Colonic mucosa (tissue), 4 donors: ENCODE measurements at places on chromosomes 5 and 9. TPM values are rescaled to one million over a fixed set of nuclear protein-coding genes. Genes with fewer than 3 reads are reported as not detected.
A peak's percentile ranks its signal among the peaks of the same experiment; 100 is the strongest.

DNA sequence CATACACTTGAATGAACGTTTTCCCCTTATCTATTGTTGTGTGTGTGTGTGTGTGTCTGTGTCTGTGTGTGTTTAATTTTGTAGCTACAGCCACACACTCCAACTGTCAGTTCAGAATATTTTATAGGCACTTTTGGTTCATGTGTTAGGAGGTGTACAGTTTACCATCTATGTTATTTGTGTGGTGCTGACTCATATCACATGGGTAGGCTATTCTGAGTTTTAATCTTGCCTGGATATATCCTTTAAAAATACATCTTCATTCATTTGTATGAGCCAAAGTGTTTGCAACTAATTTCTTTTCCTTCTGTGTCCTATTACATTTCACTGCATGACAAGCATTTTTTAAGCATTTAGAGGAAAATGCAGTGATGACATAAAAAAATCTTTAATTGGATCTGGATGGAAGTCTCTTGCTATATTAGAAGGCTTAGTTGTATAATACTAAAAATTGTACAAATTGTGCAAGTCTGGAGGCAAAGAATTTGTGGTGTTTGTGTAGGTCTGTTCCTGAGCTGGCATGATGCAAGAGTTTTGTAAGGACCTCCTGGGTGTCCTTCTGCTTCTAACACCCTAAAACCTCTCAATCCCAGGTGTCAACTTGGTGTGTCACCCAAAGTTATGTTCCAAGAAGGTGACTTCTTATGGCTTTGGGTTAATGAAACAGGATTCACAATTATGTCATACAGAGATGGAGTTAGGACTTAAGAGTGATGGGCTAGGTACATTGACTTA lies 52.4 kb upstream of the HMHB1 start:
- H3K36me3 ChIP-seq: no peaks in the 10 kb centered on the region
- no peak overlapping the region for H3K4me3 ChIP-seq
- H3K27me3 ChIP-seq: no peaks in the 10 kb centered on the region
- no peak for DNase-seq

- H3K4me1 ChIP-seq: no peaks in the 10 kb centered on the region
- no peak overlapping the region for H3K4me3 ChIP-seq
- DNase-seq: no peak
- H3K27ac ChIP-seq: no peak overlapping the region
These were observed 185.8 kb downstream of the CDK5RAP2 start for GRCh38 chr9:120394058-120394669.

- no peaks in the 10 kb centered on the region for H3K4me1 ChIP-seq
- H3K36me3 ChIP-seq: no peaks in the 10 kb centered on the region
- H3K4me3 ChIP-seq: no peak overlapping the region
These were observed 76.3 kb upstream of the TNC start for GRCh38 chr9:115194216-115194615.

GRCh38 chr9:107717529-107718314 lies 228.2 kb upstream of the KLF4 start:
- no peaks in the 10 kb centered on the region for H3K4me1 ChIP-seq
- H3K27me3 ChIP-seq: no peaks in the 10 kb centered on the region
- no peaks in the 10 kb centered on the region for H3K36me3 ChIP-seq
- no peak overlapping the region for H3K4me3 ChIP-seq
- peak overlapping the region; percentile 41 for H3K27ac ChIP-seq

- no peaks in the 10 kb centered on the region for H3K4me1 ChIP-seq
- no peak for DNase-seq
- no peaks in the 10 kb centered on the region for H3K27me3 ChIP-seq
- H3K27ac ChIP-seq: no peak overlapping the region
These were observed 92.7 kb downstream of the MELK start for GRCh38 chr9:36665387-36665786.

The EDIL3 gene
- total RNA-seq: 23.6 TPM

DNA sequence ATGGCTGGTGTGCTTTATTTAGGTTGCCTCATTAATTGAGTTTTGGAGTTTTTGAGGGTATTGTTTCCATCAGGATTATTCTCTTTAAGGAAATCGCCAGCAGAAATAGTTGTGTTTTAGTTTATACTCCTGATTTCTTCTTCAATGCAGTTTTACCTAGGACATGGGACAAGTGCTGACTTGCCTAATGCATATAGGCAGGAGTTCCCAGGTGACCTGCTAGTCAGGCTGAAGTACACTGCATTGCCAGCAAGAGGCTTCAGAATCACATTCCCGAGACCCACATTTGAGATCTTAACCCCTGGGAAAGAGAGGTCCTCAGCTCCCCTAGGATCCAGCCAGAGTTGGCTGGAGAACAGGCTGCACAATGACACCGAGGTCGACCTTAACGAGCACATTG lies 1.5 kb upstream of the OR1N2 start:
- H3K36me3 ChIP-seq: no peaks in the 10 kb centered on the region
- no peak overlapping the region for H3K27ac ChIP-seq
- no peak overlapping the region for H3K4me3 ChIP-seq
- H3K4me1 ChIP-seq: no peaks in the 10 kb centered on the region
- H3K27me3 ChIP-seq: no peaks in the 10 kb centered on the region

- H3K4me3 ChIP-seq: no peak overlapping the region
- no peaks in the 10 kb centered on the region for H3K36me3 ChIP-seq
- H3K27me3 ChIP-seq: no peaks in the 10 kb centered on the region
- no peak overlapping the region for H3K27ac ChIP-seq
- no peak for DNase-seq
These were observed 32.1 kb downstream of the TNC start for GRCh38 chr9:115085773-115086377.

- H3K4me1 ChIP-seq: no peaks in the 10 kb centered on the region
- H3K27ac ChIP-seq: no peak overlapping the region
- H3K27me3 ChIP-seq: no peaks in the 10 kb centered on the region
- no peak for DNase-seq
- no peaks in the 10 kb centered on the region for H3K36me3 ChIP-seq
These were observed 17.1 kb downstream of the IER5L start for GRCh38 chr9:129160712-129161533.

DNA sequence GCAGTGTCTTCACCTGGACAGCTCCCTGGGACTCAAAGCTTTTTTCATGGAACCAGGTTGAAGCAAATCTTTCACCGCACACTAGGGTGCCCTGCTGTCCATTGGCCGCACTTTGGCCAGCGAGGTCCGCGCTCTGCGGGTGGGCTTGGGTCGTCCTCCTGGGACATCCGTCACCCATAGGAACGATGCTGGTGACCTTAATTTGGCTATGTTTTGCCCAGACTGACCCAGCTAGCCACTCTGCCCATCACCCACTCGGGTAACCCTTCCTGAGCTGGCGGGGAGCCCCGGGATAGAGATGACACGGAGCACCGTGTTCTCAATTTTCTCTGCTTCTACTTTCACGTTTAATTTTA lies 25.9 kb downstream of the ZDHHC11B start:
- H3K4me1 ChIP-seq: peaks cover 21% of the 10 kb centered on the region
- no peaks in the 10 kb centered on the region for H3K36me3 ChIP-seq
- DNase-seq: peak; percentile 27
- H3K27me3 ChIP-seq: no peaks in the 10 kb centered on the region
- peak overlapping the region; percentile 7 for H3K27ac ChIP-seq
- H3K4me3 ChIP-seq: peak overlapping the region; percentile 8

DNA sequence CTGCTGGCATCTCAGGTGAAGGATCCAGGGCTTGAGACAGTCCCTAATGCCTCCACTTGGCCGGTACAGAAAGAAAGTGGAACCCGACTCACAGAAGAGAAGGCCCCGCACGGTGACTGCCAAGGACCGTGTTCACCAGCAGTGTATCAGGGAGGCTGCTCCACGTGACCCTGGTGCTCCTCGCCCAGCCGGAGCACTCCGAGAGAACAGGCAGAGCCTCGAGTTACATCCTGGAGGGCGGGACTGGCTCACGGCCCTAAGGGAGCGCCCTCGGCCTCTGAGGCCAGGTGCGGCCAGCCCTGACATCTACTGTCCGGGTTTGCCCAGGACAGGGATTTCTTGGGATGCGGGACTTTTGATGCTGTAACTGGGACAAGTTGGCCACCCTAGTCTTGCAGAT lies 104.0 kb upstream of the SARDH start:
- H3K4me1 ChIP-seq: peaks cover 3% of the 10 kb centered on the region
- H3K4me3 ChIP-seq: no peak overlapping the region
- H3K27me3 ChIP-seq: no peaks in the 10 kb centered on the region
- H3K27ac ChIP-seq: peak overlapping the region; percentile 60

DNA sequence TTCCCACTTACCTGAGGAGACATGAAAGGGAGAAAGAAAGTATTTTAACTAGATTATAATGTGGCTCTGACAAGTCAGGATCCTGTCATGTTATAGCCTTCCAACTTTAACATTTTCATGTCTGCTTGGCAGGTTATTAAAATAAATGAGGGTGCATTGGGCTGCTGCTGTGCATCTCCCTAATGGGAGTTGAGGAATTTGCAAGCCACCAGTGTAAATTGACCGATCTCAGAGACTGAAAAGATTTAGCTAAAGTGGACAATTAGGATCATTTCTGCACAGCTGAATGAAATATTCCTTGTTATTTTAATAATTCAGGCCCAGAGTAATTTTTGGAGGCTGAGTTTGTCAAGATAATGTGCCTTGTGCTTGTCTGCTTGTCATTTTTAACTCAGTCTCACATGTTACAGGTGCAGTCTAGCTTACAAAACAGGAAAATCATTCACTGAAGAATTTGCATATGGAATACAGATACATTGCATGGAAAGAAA lies 366.3 kb upstream of the ADAMTS16 start:
- no peak for DNase-seq
- no peaks in the 10 kb centered on the region for H3K36me3 ChIP-seq
- H3K4me3 ChIP-seq: no peak overlapping the region

The ISL1 gene
- total RNA-seq: 1.3 TPM

The GCNT4 gene
- 2.7 TPM for total RNA-seq

DNA sequence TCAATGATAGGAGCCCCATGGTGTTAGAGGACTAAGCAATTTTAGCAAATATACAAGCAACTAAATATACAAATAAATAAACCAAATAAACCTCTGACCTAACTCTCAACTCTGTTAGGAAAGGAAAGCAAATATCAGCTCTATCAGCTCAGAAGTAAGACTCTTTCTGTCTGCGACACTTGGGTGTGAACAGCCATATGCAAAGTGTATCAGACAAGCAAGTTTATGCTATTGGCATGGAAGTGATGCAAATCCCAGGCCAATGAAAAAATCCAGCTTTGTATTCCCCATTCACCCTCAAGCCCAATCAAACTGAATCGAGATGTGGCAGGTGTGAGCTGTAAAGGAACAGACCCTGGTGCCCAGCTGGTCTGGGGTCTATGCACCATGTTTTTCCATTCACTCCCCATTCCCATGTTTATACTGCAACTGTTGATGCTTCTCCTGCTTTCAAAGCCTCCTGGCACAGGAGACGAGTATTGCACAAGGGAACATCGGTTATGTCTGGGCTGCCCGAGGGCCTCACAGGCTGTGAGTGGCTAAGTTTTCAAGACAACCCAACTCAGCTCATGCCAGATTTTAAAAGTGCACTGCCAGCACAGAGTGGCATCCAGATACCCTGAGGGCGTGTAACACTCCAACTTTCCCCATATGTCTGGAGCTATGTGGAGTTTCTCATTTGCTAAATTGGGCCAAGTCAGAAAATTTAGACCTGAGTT lies 73.1 kb downstream of the FEM1C start:
- H3K27ac ChIP-seq: no peak overlapping the region
- no peak overlapping the region for H3K4me3 ChIP-seq
- H3K4me1 ChIP-seq: no peaks in the 10 kb centered on the region
- no peaks in the 10 kb centered on the region for H3K36me3 ChIP-seq
- no peaks in the 10 kb centered on the region for H3K27me3 ChIP-seq
- no peak for DNase-seq

DNA sequence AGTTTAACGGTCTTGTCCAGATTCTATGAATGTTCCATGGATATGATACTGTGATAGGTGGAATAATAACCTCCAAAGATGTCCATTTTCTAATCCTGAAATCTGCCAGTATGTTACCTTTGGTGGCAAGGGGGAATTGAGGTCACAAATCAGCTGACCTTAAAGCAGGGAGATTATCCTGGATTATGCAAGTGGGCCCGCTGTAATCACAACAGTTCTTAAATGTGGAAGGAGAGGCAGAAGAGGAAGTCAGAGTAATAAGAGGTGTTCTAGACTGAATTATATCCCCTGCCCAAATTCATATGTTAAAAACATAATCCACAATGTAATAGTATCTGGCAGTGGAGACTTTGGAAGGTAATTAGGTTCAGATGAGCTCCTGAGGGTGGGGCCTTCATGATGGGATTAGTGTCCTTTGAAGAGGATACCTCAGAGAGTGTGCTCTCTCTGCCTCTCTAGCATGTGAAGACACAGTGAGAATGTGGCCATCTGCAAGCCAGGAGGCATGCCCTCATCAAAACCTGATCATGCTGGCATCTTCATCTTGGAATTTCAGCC lies 47.6 kb upstream of the ZFAND5 start:
- H3K27ac ChIP-seq: no peak overlapping the region
- no peaks in the 10 kb centered on the region for H3K36me3 ChIP-seq
- no peak for DNase-seq
- no peak overlapping the region for H3K4me3 ChIP-seq
- H3K27me3 ChIP-seq: no peaks in the 10 kb centered on the region
- no peaks in the 10 kb centered on the region for H3K4me1 ChIP-seq

The UBE2QL1 gene
- total RNA-seq: 0.35 TPM

DNA sequence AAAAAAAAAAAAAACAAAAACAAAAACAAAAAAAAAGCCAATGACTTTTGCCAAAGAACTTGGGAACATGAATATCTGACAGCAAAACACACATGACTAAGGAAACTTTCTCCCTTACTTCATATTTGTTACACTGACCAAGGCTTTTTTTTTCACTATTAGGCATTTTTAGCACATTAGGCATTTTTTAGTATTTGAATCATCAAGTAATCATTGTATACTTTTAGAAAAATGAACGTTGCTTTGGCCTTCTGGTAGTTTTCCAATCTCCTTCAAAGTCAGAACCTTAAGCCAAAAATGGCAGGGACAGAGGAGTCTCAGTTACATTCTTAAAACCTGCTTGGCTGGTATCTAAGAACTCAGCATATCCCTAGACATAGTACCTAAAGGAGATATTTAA lies 19.3 kb downstream of the NREP start:
- no peaks in the 10 kb centered on the region for H3K36me3 ChIP-seq
- DNase-seq: no peak
- H3K4me1 ChIP-seq: peaks cover 1% of the 10 kb centered on the region
- no peak overlapping the region for H3K27ac ChIP-seq
- H3K4me3 ChIP-seq: no peak overlapping the region
- H3K27me3 ChIP-seq: no peaks in the 10 kb centered on the region

- H3K27me3 ChIP-seq: no peaks in the 10 kb centered on the region
- no peak for DNase-seq
- no peak overlapping the region for H3K4me3 ChIP-seq
- no peaks in the 10 kb centered on the region for H3K36me3 ChIP-seq
These were observed 250.9 kb downstream of the ADGRV1 start for GRCh38 chr5:90809311-90810056.

DNA sequence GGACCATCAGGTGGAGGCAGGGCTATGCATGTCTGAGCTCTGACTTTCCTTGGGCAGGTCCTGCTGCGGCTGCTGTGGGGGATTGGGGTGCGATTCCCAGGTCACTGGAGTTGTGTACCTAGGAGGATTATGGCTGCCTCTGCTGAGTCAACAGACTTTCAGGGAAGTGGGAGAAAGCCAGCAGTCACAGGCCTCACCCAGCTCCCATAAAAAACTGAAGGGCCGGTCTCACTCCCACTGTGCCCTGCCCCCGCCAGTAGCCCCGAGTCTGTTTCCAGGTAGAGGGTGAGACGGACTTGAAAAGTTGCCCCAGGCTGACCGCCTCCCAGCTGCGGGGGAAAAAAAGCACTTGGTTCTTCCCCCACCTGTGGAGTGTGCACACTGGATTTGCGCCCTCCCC lies 76.7 kb downstream of the FAM170A start:
- no peak overlapping the region for H3K4me3 ChIP-seq
- DNase-seq: peak; percentile 81
- H3K36me3 ChIP-seq: no peaks in the 10 kb centered on the region
